Activated CD8-positive, alpha-beta memory T cell treated with anti-CD3 and anti-CD28 coated beads for 1 hour (primary cell): ENCODE measurements at places on chromosomes 11 and 22.
A peak's percentile ranks its signal among the peaks of the same experiment; 100 is the strongest.

- DNase-seq: no peak
These were observed 10.2 kb downstream of the RAB38 start for GRCh38 chr11:88164806-88165585.

DNA sequence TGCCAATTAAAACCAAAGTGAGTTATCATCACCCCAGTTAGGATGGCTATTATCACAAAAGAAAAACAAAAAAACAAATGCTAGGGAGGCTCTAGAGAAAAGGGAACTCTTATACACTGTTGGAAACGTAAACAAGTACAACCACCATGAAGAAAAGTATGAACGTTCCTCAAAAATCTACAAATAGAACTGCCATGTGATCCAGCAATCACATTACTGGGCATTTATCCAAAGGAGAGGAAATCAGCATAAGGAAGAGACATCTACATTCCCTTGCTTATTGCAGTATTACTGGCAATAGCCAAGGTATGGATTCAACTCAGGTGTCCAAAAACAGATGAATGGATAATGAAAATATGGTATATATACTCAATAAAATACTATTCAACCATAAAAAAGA lies 1145.1 kb downstream of the LRRC4C start:
- no peak for DNase-seq

DNA sequence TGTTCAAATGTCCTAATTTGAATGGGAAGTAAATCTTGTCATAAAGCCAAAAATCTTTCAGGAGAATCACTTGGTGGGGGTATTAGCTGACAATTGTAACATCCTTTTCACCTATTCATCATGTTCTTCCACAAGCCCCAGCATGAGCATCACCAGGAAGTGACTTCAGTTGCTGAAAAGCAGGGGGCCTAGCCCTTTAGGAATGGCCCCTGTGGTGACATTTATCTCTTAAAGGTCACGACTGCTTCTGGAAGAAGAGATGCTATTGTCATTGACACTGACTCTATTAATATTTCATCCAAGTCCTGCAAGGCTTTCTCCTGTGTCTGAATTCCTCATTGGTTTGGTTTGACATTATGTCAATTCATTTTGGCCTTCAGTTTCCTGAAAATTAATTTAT lies 92.6 kb downstream of the OR5AK2 start:
- DNase-seq: no peak

GRCh38 chr22:49303061-49303735 lies 524.5 kb downstream of the BRD1 start:
- DNase-seq: no peak

- DNase-seq: no peak
These were observed 45.4 kb downstream of the GGTLC2 start for GRCh38 chr22:22689621-22690345.

DNA sequence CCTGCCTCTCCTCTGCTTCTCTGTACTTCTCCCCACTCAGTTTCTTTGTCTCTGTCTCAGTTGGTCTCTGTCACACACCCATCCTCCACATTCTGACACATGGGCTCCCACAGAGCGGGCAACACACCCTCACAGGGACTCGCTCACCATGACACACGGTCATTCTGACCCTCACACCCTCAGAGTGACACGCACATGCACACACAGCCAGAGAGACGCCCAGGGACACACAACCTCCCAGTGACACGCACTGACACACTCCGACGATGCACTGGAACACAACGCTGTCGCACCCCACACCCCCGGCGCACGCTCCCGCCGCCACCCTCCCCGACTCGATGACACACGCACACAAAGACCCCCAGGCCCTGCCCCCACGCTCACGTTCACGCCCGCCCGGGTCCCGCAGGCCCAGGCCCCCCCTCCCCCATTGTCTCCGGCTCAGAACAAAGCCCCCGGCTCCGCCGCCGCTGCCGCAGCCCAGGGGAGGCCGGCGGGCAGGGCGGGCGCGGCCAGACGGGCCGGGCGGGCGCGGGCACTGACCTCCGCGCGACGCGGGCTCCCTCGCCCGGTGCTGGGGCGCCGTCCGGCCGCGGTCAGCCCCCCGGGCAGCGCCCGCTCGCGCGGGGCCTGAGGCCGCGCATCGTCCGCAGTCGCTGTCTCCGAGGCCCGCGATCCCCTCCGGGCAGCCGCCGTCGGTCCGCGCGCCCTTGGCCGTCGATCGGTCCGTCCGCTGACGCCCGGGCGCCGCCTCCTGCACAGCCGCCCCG lies 404 bp downstream of the DCHS1 start:
- DNase-seq: no peak

DNA sequence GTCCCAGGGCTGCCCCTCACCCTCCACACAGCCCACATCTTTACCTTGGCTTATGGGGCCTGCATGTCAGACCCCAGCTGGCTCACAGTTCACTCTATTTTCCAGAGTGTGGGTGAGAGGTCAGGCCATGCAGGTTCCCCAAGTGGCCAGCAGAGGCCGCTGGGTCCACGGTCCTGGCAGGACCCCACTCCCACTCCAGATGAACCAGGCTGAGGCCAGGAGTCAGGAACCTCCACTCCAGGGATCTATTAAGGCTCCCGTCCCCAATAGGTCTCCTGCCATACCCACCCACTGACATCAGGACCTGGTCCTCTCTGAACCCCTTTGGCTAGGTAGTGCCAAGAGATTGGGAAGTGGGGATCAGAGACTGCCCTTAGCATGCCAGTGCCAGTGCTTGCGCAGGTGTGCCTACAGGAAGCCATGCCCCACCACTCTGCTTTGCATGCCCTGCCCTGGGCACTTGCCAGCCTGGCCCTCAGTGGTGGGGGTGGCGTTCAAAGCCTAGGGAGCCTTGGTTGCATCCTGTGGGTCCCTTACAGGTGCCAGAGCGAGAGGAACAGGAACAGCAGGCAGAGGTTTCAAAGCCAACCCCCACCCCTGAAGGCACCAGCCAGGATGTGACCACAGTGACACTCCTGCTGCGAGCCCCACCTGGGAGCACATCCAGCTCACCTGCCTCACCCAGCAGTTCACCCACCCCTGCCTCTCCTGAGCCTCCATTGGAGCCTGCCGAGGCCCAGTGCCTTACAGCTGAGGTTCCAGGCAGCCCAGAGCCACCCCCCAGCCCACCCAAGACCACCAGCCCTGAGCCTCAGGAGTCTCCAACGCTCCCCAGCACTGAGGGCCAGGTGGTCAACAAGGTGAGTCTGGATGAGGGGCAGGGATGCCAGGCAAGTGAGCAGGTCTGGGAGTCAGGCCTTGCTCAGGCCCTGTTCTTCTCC lies 8.3 kb downstream of the SMTN start:
- DNase-seq: no peak

GRCh38 chr11:126660761-126661425 lies 305.4 kb downstream of the ST3GAL4 start:
- no peak for DNase-seq

DNA sequence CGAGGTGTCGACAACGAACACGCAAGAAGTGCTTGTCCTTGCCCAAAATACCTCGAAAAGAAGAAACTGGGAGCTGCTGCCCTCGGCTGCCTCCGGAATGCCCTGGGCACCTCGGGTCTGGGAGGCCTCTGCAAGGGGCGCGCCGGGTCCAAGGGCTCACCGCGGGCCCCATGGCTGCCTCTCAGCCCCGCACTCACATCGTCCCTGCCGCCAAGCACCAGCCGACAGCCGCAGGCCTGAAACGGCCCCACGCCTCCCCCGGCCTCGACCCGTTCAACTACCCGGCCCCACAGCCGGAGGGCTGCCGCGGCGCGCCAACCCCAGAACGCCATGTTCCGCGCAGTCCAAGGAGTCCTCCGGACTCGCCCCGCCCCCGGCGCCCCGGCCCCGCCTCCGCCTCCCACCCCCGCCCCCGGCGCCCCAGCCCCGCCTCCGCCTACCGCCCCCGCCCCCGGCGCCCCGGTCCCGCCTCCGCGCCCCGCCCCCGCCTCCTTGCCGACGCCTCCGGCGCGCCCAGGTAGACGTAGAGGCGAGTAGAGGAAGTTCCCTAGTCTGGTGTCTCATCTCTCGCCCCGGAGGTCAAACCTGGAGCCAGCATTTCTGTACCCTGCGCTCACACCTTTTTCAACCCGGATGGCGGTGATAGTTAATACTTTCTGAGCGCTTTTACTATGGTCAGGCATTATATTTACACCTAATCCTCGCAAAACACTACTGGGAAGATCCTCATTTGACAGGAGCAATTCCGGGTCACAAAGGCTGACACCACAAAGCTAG lies at the start of gene SIRT3:
Gene SIRT3 (minus strand): TSS at position 346 of the 777 bp plus-strand sequence. CDS start 14 bp downstream, at position 332.
- peak; percentile 62 for DNase-seq

DNA sequence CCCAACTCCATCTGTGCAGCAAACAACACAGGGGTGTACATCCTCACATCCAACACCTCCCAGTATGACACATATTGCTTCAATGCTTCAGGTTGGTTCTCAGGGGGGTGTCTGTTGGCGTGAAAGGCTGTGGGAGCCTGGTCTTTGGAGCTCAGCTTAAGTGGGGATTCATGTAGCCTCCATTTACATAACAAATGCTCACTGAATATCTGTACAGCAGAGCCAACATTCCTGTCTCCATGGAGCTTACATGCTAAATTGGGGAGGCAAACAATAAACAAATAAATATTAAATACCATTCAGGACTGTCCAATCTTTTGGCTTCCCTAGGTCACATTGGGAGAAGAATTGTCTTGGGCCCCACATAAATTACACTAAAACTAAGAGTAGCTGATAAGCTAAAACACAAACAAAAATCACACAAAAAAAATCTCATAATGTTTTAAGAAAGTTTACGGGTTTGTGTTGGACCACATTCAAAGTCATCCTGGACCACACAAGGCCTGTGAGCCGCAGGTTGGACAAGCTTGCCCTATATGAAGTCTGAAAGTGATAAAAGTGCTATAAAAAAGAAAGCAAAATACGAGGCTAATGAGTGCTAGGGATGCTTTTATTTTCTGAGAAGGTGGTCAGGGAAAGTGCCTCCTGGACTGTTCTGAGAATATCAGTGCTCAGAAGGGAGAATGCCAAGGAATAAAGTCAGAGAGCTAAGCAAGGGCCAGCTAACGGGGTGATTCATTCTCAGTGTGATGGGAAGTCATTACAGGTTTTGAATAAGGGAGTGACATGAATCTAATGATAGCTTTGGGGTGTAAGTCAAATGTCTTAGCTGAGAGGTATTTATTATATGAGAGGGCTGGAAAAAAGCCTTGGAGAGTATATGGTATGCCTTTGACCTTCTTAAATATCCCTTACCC lies 41.6 kb downstream of the CD44 start:
- no peak for DNase-seq

DNA sequence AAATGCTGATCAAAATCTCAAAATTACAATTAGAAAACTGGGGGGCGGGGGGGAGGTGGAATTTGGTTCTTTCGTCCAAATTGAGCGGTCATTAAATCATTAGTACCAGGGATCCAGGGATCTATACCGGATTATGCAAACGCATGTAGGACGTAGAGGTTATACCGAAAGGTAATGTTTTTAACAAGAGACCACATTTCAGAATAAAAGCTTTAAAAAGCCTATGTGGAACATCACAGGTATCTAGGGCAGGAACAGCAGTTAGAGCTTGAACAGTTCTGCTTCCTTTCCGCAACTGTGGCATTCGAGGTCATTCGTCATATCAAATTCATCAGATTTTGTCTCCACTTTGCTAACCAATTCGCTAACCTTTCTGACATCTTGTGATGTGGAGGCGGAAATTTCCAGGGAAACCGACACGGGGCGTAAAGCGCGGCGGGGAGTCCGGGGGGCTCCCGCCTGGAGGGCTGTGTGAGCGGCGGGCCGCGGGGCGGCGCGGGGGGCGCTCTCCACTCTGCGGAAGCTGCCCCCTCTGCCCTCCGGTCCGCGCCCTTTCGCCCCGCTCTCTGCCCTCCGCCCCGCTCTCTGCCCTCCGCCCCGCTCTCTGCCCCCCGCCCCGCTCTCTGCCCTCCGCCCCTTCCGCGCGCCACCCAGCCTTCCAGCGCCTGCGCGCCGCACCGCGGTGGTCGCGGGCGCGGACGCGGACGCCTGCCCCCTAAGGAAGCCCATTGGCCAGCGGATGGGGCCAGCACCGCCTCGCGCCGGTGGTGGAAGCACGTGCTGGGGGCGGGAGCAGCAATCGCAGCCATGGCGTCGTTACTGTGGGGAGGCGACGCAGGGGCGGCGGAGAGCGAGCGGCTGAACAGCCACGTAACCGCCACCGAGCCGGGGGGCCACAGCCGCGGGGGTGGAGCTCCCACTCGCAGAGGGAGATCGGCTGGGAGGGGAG lies at the start of gene DDX25:
Gene DDX25 (plus strand): TSS at position 798 of the 949 bp plus-strand sequence. CDS start 10 bp downstream, at position 808.
- DNase-seq: no peak

GRCh38 chr11:72773696-72774095 lies 20.2 kb downstream of the STARD10 start:
- DNase-seq: no peak

- DNase-seq: no peak
These were observed 25.5 kb upstream of the ACR start for GRCh38 chr22:50712341-50713007.

DNA sequence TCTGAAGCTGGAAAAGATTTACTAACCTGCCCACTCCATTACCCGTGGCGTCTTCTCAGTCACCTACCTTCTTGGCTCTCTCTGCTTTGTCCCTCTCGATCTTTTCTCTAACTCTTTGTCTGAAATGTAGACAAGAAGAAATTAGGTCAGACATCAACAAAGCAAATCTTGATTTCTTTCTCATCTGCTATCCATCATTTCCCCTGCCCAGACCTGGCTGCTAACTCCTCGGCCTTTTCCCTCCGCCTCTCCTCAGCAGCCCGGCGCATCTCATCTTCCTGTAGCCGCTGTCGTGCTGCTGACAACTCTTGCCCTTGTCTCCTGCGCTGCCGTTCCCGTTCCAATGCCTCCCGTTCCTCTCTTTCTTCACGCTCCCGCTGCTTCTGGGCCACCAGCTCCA lies 1.2 kb downstream of the UBXN1 start:
- DNase-seq: no peak

- no peak for DNase-seq
These were observed 188.8 kb downstream of the BLID start for GRCh38 chr11:121927097-121927785.

DNA sequence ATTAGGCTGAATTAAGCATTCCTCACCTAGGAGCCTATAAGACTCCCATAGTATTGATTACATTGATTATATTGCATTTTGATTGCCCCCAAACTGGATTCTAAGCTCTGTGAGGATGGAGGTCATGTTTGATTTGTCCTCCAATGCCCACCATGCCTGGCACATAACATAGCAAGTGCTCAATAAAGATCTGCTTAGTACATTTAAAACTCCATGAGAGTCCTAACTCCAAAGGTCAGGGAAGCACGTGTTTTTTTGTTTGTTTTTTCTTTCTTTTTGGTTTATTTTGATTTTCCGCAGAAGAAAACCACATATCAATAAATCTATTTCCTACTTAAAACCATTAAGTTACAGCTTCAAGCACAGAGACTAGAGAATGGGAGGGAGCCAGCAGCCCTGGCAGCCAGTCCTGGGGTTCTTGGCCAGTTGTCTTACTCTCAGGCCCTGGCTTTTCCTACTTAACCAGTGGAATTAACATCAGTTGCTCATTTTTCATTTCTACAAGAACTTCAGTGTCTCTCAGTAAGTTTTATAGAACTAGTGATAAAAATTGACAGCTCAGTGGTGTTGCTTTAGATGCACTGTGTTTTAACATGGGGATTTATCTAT lies 429.9 kb upstream of the CCDC90B start:
- no peak for DNase-seq

DNA sequence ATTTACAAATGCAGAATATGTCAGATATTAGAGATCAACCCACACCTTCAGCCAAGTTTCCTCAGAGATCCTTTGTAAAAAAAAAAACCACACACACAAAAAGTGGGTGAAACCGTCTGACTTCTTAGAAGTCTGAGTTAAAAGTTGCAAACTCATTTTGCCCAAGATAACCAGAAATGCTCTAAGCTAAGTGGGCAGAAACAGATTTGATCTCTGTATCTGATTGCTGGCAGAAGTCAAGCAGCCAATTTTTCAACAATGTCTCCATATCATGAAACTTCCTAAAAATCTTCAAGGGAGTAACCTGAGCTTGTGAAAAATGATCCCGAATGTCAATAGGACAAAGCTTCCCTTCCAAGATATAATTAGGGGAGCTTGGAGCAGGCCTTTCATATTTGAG lies 28.6 kb upstream of the ATXN10 start:
- DNase-seq: no peak
